Activated T-helper 9 cell treated with anti-CD3 and anti-CD28 coated beads, Interleukin-2, amount 50 U/mL, for 16 hours (primary cell): ENCODE measurements at places on chromosomes 16 and 17.
A peak's percentile ranks its signal among the peaks of the same experiment; 100 is the strongest.

- no peak for DNase-seq
These were observed 14.1 kb upstream of the NUDT16L1 start for GRCh38 chr16:4679156-4679849.

GRCh38 chr17:49708515-49709183 is 885 bp upstream of the SLC35B1 start:
- DNase-seq: no peak

GRCh38 chr17:43936434-43936833 is 5.8 kb downstream of the PPY start:
- no peak for DNase-seq

- DNase-seq: no peak
These were observed 130.3 kb upstream of the FOXF1 start for GRCh38 chr16:86380030-86380429.

DNA sequence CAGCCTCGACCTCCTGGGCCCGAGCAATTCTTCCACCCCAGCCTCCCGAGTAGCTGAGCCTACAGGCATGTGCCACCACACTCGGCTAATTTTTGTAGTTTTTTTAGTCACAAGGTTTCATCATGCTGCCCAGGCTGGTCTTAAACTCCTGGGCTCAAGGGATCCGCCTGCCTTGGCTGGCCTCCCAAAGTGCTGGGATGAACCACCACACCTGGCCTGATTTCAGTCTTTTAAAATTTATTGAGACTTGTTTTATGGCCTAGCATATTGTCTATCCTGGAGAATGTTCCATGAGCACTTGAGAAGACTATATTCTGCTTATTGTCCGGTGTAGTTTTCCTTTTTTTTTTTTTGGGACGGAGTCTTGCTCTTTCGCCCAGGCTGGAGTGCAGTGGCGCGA is 18.5 kb downstream of the DNAI2 start:
- no peak for DNase-seq

DNA sequence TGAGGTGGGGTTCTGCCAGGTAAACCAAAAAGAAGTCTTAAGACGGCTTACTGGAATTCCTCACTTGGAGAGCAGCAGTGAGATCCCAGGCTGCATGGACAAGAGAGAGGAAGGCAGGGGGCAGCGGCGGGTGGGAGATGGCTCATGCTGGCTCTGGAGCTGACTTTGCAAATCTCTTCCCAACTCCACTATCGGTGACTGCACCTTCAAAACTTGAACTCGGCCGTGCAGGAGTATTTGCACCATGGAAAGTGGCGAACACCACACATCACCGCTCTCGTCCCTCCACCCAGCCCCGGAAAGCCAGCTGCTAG is 16.7 kb downstream of the CA5A start:
- no peak for DNase-seq

DNA sequence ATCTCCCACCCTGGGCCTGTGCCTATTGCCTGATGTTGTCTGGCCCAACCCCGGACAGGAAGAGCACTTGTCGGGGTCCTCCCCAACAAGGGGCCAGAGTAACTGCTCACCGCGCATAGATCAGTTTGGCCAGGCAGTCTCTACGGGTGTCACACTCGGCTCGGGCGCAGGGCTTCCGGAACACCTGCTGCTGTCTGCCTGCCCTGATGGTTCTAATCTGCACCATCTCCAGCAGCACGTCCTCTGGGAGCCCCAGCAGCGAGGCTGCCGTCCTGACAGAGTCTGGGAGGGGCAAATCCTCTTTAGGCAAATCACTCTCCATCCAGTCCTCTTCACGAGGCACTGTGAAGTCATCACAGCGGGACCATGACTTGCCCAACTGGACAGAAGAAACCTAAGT is 24.0 kb downstream of the MYO19 start:
- no peak for DNase-seq

GRCh38 chr16:30904114-30904780 is 7.8 kb downstream of the CTF1 start:
- DNase-seq: no peak

- no peak for DNase-seq
These were observed 19.5 kb downstream of the MARVELD3 start for GRCh38 chr16:71645450-71645849.

- peak; percentile 20 for DNase-seq
These were observed 14.4 kb upstream of the CDIPT start for GRCh38 chr16:29877266-29877961.

GRCh38 chr16:31201582-31202413 is 762 bp downstream of the PYCARD start:
- DNase-seq: no peak

DNA sequence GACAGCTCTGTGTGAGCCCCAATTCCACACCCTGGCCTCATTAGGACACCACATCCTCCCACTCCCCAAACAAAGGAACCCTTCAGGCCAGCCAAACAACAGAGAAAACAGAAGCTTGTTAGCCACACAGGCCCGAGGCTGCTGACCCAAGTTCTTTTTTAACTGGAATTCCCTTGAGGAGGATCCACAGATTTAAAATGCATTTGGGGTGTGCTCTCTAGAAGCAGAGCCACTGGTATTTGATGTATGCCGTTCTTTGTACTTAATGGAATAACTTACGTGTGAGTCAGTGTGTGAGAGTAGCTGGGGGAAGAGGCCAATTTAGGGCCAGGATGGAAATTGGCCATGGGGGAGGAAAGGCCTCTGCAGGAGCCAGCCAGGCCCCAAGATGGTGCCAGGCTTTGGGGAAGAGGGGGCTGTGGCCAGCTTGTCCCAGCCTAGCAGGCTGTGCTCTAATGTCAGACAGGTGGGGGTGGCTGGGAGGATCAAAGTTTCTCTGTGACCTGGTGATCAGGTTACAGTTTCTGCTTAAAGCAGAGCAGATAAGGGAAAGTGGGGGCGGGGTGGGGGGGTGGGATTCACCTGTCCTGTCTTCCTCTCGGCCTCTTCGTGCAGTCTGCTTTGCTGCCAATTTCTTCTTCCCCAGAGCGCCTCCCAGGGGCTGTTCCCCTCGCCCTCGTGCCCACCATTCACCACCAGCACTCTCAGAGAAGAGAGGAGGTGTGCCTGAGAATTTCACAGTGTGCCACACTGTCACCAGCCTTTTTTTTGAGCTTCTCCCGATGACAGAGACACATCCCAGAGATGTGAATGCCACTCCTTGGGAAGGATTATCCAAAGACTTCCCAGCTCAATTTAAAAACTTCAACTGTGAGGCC is 50.8 kb downstream of the TOM1L2 start:
- no peak for DNase-seq

DNA sequence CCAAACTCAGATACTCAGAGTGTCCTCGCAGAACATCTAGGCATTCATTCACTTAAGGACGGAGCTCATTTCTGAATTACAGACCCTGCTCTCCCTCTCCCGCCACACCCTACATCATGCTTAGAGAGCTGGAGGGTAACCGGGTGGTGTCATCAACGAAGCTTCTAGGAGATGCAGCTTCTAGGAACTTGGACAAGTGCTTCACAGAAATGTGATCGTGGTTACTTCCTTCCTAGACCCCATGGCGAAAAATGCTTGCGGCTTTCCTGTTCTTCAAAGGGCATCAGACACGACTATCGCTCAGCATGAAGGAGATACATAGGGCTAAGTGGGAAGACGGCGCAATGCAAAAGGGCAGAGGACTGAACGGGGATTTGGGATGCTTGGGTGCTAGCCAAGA is 126.8 kb downstream of the ZFHX3 start:
- no peak for DNase-seq

- no peak for DNase-seq
These were observed 5.0 kb downstream of the MLLT6 start for GRCh38 chr17:38709864-38710603.

DNA sequence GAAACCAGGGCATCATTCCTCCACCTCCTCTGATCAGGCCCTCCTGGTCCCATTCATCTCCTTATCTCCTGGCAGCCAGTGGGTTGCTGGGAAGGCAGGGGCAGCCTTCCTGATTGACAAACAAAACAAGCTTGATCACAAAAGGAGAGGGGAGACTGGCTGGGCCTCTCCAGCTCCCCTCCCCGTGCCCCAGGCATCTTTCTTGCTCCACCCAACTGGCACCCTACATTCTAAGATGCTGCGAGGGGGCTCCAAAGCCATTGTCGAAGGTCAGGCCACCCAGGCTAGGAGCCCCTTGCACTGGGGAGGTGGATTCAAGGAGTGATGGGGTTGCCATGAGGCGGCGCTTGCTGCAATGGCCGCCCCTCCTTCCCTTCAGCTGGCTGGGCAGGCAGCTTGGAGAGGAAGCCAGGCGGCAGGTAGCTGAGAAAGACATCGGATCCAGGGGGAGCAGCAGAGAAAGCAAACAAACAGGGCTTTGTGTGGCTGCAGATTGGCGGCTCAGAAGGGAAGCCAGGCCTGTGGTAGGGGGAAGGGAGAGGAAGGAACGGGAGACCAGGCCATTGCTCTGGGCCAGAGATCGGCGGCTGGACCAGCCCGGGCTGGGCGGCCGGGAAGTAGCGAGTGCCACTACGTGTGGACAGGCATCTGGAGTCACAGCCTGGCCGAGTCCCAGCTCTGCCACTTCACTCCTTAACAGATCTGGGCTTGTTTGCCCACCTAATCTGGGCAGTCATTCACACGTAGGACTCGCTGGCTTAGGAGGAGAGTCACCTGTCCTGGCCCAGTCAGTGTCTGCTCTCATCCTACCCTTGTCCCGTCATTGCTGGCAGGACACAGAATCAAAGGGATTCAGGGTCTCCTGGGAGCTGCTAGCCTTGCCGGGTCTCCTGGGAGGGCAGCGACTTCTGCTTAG is 12.3 kb downstream of the RAI1 start:
- no peak for DNase-seq

- DNase-seq: no peak
These were observed 40.3 kb upstream of the FAM20A start for GRCh38 chr17:68641276-68642117.

DNA sequence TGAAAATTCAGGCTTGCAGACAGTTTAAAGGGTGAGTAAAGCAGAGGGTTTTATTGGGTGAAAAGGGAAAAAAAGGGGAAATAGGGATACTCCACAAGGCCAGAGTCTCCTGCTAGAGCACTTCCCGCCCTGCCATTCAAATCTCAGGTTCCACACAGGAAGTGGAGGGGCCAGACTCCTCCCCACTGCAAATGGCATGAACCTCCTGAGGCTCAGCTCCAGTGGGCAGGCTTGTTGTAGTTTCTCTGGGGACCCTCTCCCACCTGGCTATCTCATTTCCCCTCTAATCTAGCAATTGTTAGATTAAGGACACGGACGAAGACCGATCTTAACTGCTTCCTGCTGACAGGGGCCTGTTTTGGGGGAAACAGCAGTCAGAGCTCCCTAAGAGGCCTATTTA is 43.4 kb downstream of the TAOK1 start:
- no peak for DNase-seq

- no peak for DNase-seq
These were observed 84.8 kb upstream of the TNRC6C start for GRCh38 chr17:77873500-77874302.

DNA sequence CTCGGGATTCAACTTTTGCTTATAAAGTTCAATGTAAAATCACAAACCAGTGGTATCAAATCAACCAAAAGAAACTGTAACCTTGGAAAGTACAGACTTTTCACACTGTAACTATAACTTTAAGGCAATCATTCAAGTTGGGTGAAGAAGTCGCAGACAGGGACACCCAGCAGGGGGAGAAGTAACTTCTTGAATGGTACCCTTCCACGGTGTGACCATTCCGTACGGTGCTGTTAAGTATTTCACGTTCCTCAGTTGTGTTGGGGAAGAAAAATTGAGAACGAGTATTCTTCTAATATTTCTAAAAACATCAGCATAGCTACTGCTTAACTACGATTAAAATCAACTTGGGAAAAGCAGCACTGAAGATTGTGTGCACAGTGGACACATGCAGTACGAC is 55.8 kb downstream of the MYH10 start:
- DNase-seq: no peak

DNA sequence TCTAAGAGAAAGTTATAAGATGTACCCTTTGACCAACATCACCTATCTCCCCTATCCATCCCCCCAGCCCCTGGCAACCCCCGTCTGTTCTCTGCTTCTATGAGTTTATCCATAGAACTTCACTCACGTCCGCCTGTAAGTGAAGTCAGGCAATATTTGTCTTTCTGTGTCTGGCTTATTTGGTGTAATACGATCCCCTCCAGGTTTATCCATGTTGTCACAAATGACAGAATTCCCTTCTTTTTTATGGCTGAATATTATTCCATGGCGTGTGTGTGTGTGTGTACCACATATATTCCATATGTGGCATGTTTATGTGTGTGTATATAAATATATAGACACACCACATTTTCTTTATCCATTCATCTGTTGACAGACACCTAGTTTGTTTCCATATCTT is 339.7 kb downstream of the CPPED1 start:
- DNase-seq: no peak

- DNase-seq: no peak
These were observed 113.9 kb upstream of the FOXF1 start for GRCh38 chr16:86396422-86396821.

- DNase-seq: no peak
These were observed 1.2 kb downstream of the ARHGEF15 start for GRCh38 chr17:8311131-8311790.

DNA sequence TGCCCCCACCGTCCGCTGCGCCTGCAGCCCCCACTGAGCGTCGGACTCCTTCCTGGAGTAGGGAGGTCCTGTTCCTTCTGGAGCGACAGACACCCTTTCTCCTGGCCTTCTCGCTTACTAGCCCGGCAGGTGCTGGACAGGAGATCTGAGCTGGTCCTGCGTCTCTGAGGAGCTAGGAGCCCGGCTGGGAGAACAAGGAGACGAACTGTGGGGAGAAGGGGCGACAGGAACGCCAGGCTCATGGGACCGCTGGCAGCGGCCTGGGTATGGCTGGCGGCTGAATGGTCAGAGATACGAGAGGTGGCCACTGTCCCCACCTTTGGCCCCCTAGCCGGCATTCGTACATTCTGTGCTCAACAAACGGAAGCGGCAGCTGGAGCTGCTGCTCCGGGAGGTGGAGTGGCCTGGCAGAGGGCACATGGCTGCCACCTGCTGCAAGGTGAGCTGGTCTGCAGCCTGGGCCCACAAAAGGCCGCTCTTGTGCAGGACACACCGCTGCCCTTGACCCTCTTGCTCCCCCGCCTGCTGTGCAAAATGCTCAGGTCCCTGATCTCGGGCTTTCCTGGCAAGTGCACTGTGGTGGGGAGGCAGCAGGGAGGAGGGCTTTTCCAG is 2066.7 kb downstream of the TP53TG3F start:
- no peak for DNase-seq

- DNase-seq: no peak
These were observed 36.1 kb downstream of the NLK start for GRCh38 chr17:28078341-28079229.

DNA sequence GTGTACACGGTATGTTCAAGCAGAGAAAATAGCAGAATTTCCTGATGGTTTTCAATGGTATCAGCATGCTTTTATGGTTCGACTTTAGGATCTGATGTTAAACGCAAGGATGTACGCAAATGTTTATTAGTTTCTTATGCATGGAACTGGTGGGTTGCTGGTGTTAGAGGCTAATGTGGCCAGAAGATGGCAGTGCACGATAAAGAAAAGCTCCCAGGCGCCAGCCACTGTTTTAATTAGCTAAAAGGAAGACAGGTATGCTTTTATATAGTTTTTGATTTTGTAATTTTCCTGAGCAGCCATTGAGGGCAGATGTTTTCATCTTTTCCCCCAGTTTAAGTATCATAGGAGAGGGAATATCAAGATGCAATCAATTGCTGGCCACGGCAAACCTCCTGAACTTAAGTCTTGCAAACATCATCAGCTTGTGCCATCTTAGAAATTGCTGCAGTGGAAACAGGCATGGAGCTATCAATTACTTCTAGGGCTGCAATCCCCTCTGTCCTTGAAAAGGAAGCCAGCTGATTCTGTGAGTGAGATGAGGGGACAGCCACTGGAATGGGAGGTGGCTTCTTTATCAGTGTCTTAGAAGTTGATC is 648.5 kb upstream of the RBFOX1 start:
- DNase-seq: no peak
